ENCODE measurements at places on chromosomes 13 and 19.

GRCh38 chr19:33373453-33374235 is at the start of gene CEBPG:
Gene CEBPG (plus strand): TSS chr19:33373709. CDS start chr19:33379240, 5,531 bp downstream.
- peak; percentile 87 for DNase-seq

GRCh38 chr19:802498-803098 is 5.3 kb downstream of the PTBP1 start:
- DNase-seq: no peak

GRCh38 chr13:94322925-94323763 is 156.3 kb downstream of the DCT start:
- DNase-seq: no peak

- no peak for DNase-seq
Observed at GRCh38 chr13:79435561-79435990, 29.5 kb upstream of the RBM26 start.

DNA sequence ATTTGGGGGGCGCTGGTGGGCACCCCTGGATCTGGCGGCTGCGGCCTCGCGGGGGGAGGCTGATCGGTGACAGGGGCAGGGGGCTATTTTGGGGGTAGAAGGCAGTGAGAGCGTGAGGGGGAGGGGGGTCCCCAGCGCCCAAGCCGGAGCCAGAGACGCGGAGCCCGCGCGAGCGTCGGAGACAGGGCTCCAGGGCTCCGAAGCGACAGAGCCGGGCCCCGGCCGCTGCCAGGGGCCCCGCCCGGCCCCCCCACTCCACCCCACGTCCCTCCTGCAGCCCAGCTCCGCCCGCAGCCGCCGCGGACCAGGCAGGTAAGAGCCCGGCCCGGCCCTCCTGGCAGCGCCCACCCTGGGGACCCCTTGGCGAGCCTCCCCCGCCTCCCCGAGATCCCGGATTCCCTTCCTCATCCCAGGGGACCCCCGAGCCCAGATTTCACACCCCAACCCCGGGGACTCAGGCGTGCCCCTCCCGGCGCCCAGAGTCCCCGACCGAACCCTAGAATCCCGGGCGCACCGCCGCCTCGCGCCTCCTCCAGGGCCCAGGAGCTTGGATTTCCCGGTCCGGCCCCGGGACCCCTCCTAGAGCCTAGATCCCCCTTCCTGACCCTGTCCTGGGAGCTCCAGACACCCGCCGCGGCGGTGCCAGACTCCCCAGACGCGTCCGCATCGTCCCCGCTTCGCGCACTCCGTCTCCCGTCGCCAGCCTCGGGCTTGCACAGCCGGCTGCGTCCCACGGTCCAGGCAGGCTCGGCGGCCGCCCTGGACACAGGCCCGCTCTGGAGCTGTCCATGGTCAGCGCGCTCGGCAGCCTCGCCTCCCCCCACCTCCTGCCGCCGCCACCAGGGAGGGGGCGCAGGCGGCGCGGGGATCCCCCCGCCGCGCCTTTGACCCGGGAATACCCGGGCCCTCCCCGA is at the start of gene PPFIA3:
TSS of gene PPFIA3 (plus strand) at position 134 of the 914 bp plus-strand sequence. CDS start 8,330 bp downstream, outside the sequence.
- DNase-seq: no peak

- peak; percentile 75 for DNase-seq
Observed at GRCh38 chr19:531009-531752, 379 bp upstream of the CDC34 start.

DNA sequence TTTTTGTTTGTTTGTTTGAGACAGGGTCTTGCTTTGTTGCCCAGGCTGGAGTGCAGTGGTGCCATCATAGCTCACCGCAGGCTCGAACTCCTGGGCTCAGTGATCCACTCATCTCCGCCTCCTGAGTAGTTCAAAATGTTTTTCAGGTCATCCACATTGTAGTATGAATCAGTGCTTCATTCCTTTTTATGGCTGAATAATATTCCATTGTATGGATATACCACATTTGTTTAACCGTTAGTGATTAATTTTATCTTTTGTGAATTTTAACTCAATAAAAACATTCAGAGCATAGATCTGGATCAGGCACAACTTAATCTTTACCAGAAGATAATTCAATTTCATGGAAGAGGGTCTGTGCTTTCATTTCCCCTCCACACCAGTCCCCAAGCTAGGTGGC is 47.7 kb downstream of the VAV1 start:
- DNase-seq: no peak

GRCh38 chr13:30739761-30740642 is 4.7 kb downstream of the ALOX5AP start:
- peak; percentile 77 for DNase-seq

DNA sequence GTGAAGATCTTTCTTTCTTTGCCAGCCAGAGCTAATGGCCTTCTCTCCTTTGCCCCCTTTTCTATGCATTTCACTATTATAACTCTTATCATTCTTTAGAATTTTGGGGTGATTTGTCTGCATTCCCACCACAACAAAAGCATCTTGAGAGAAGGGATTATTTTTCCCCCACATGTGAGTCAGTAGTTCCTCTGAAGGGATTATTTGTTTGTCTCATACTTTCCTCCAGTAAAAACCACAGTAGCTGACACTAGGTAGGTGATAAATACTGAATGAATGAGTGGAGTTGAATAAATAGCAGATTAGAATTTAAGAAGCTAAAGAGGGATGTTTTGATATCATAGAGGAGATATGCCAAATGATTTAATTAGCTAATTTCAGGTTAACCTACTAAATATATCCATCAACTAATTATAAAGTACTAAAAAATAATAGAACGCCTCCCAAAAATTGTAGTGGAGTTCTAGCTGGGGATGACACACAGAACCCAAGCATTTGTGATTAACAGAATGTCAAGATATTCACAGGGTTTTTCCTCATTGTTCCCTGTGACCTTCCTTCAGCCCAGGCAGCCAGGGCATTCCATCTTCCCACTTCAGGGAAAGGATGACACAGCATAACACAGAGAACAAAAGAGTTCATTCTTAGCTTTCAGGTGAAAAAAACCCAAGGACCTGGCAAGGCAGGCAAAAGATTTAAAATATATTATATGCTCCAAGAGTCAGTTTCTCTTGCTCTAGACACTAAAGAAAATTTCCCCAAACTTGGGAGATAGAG is 3.5 kb upstream of the TBC1D4 start:
- DNase-seq: no peak

- no peak for DNase-seq
Observed at GRCh38 chr13:68081061-68081460, 850.9 kb upstream of the PCDH9 start.

DNA sequence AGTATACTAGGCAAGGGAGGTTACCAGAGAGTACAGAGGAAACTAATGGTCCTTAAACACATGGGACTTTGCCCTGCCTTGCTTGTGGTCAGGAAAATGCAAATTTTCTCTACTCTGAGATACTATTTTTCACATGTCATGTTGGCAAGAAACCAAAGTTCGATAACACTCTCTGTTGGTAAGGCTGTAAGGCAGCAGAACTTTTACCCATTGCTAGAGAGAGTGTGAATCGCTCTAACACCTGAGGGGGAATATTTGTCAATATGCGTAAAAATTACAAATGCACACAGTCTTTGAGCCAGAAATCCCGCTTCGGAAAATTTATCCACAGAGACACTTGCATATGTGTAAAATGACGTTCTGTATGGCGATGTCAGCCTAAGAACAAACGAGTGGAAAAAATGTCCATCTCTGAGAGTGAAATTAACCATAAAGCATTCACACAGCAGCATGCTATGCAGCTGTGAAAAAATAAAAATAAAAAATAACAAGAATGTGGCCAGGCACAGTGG is 9.5 kb upstream of the RFX1 start:
- no peak for DNase-seq

- DNase-seq: no peak
Observed at GRCh38 chr13:59823486-59823885, 340.2 kb downstream of the DIAPH3 start.

- DNase-seq: no peak
Observed at GRCh38 chr13:51006067-51006845, 96.7 kb downstream of the RNASEH2B start.

DNA sequence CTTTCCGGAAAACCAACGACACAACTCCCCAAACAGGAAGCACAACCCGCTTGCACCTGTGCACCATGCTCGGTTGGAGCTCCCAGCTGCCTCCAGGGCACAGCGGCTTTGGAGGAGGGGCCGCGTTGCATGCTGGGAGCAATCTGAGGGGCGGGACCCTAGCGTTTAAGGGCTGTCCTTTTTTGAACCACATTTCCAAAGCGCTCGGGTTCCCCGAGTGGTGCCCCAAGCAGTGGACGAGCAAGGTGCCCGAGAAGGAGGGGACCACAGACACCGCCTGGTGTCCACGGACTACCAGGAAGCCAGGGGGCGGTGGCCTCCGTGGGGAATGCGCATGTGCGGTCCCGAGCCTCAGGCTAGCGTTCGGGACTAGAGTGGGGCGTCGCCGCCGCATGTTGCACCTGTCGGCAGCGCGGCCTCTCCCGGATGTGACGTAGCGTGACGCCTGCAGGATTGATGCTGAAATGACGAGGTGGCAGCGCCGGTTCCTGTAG is 11.9 kb upstream of the ZNF57 start:
- DNase-seq: no peak

DNA sequence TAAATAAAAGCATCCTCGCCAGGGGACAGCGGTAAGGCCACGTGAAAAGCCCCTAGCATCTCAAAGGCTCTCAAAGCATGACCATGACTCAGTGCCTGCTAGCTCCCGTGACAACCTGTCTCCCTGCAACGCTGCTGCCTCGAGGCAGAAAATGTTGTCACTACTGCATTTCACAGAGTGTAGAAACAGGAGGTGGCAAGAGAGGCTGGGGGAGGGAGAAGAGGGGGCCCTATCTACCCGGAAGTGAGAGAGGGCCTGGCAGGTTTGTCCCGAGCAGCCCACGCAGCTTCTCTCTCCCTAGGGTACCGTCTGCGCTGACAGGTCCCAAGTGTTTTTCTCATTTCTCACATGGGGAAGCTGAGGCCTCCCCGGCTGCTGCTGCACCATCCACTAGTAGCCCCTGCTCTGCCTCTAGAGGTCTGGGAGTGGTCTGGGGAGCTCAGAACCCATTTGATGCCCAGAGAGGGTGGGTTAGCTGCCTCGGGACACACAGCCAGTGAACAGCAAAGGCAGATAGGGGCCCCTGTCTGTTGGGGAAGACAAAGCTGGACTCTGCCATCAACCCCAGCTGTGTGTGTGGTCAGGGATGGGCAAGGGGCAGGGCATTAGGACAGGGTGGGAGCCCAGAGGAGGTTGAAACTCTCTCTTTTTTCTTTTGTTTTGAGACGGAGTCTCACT is 3.7 kb downstream of the TINCR start:
- no peak for DNase-seq

GRCh38 chr13:104422668-104423067 is 1356.5 kb upstream of the SLC10A2 start:
- no peak for DNase-seq

DNA sequence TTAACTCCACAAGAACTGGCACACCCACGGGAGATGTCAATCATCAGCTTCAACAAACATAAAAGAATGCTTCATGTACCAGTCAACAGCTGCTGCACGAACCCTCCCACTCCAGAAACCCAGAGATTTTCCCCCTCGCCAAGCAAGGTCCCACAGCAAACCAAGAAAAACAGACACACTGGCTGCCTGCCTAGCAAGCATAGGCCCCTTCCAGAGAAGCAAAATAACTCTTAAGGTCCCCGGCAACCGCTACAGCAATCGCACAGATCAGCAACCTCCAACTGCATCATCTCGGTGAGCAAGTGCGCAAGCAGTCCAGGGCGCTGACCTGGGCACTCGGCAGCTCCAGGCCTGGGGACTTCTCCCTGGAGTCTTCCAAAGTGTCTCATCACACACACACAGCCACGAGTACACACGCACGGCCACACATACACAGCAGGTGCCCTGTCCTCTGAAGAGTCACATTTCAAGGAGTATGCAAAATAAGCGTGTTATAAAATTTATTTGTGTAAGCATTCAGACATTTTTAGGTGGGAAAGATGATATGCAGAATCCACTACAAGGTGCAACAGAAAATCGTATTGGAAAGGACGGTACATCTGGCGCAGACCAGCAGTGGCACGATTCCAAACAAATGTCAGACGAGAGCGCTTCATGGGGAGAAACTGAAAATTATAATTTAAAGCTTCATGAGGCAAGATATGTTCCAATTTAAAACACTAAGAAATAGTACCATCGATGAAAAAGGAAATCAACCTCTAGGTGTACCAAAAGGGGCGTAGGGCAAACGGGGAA is 125.0 kb downstream of the STK24 start:
- DNase-seq: no peak

DNA sequence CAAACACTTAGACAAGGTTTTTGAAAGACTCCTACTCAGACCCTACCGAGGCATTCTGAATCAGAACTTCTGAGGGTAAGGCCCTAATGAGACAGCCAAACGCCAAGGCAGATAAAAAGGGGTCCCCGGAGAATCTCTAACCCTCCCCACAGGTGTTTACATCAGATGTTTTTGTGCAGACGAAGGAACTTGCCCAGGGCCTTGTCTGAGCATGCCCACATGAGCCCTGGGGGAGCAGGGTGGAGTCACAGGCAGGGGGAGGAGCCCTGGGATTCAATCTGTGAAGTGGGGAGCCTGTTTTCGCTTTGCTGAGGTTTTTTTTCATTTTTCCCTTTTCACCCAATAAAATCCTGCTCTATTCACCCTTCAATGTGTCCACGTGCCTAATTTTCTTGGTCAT is 61.6 kb upstream of the MED4 start:
- DNase-seq: no peak

DNA sequence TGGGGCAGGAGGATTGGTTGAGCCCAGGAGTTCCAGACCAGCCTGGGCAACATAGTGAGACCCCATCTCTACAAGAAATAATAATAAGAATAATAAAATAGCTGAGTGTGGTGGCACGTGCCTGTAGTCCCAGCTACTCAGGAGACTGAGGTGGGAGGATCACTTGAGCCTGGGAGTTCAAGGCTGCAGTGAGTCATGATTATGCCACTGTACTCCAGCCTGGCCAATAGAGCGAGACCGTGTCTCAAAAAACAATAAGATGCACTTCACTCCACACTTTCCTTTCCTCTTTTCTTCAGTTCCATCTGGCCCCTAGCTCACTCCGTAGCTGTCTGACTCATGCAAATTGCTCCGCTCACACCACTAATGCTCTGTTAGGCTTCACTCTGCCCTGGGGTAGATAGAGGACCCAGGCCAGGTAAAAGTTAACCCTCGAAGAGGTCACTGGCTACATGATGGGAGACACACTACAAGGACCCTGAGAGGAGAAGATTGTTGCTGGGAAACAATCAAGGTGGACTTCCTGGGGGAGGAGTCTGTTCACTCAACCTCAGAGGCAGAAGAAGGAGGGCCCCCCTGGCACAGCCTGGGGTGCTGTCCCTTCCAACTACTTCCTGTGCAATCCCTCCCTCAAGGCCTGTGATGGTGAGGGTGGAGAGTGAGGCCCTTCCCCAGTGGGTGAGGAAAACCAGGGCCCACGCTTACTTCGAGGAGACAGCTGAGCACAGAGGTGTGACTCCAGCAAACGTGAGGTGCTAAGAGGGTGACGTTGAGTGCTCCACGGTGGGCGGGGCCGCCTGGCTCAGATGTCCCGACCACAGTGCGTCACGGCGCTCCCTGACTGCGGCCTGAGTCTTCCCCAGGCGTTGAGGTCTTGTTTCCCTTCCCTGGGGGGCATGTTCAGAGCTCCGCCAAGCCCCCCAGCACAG is 8.8 kb upstream of the TNFSF9 start:
- peak; percentile 23 for DNase-seq

Data from NK-92 treated with Interleukin-12 subunit alpha and Interleukin-12 subunit beta, amount 100 ng/mL, for 24 hours (cell line).